Osteoblast (primary cell): ENCODE measurements at places on chromosomes 4 and X. TPM values are rescaled to one million over a fixed set of nuclear protein-coding genes. Genes with fewer than 3 reads are reported as not detected.

DNA sequence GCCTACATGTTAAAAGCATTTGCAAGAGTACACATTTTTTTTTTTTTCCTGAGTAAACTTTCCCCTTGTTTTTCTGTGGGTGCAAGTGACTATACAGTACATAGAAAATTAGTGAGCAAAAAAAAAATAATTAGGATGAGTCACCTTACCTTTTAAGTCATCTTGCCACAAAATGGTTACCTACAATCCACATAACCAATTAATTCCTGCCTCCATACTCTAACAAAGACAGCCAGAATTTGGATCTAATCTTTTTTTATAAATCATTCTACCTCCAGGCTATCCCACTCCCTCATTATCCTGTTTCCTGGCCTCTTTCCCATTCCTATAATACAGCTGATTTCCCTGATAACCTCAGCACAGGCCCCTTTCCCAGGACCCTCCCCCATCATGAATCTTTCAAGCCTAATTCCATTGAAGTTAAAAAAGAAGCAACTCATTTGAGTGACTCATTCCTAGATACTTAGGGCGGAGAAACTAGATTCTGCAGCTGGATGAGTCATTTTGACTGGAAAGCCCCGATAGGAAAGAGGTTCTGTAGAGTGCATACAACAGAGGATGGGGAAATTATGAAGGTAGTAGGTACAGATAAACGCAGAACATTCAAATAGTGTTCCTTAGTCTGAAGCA, 128.2 kb downstream of the C4orf51 start:
- peak; percentile 72 for DNase-seq
- H3K27me3 ChIP-seq: no peaks in the 10 kb centered on the region
- H3K4me3 ChIP-seq: no peak overlapping the region
- peaks cover 41% of the 10 kb centered on the region for H3K4me1 ChIP-seq
- H3K27ac ChIP-seq: peak overlapping the region; percentile 86

Gene ASMT
- 0.36 TPM in 1 of 2 replicates, not detected in the other for total RNA-seq

GRCh38 chr4:31125496-31125895, 405.3 kb downstream of the PCDH7 start:
- H3K4me1 ChIP-seq: no peaks in the 10 kb centered on the region
- H3K27ac ChIP-seq: no peak overlapping the region
- no peaks in the 10 kb centered on the region for H3K27me3 ChIP-seq
- no peaks in the 10 kb centered on the region for H3K36me3 ChIP-seq

- no peak overlapping the region for H3K4me3 ChIP-seq
- peak overlapping the region; percentile 90 for H3K27ac ChIP-seq
- no peaks in the 10 kb centered on the region for H3K27me3 ChIP-seq
- no peak for DNase-seq
- peaks cover 20% of the 10 kb centered on the region for H3K4me1 ChIP-seq
Observed at GRCh38 chrX:13110433-13111324, 66.3 kb upstream of the FAM9C start.

Gene PCDH11X
- under 0.01 TPM in 1 of 2 replicates, not detected in the other for total RNA-seq

DNA sequence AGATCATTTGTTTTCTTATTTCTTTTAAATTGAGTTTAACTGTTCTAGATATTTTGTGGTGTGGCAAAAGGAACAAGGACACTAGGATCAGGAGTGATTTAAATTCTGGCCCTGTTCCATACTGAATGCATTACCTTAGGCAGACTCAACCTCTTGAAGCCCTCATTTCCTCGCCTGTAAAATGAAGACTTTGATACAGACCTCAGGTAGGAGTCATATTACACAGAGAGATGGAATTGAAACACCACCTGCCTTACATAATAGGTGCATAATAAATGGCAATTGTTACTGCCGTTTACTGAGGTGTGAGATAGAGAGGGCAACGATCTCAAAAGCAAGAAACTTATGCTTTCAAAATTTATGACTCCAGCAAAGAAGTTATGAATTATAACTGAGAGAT, 28.2 kb upstream of the RASSF6 start:
- H3K36me3 ChIP-seq: no peaks in the 10 kb centered on the region
- no peak overlapping the region for H3K4me3 ChIP-seq
- no peaks in the 10 kb centered on the region for H3K4me1 ChIP-seq
- no peak for DNase-seq
- H3K27me3 ChIP-seq: no peaks in the 10 kb centered on the region

Gene TNIP2
- 37.7 and 44.9 TPM in 2 replicates for total RNA-seq

- no peak overlapping the region for H3K4me3 ChIP-seq
- H3K36me3 ChIP-seq: peaks cover 4% of the 10 kb centered on the region
- H3K27me3 ChIP-seq: no peaks in the 10 kb centered on the region
- no peak for DNase-seq
- H3K27ac ChIP-seq: no peak overlapping the region
- peaks cover 25% of the 10 kb centered on the region for H3K4me1 ChIP-seq
Observed at GRCh38 chr4:76641758-76642157, 206.7 kb downstream of the SHROOM3 start.

Gene TLL1
- 0.29 and 0.36 TPM in 2 replicates for total RNA-seq

DNA sequence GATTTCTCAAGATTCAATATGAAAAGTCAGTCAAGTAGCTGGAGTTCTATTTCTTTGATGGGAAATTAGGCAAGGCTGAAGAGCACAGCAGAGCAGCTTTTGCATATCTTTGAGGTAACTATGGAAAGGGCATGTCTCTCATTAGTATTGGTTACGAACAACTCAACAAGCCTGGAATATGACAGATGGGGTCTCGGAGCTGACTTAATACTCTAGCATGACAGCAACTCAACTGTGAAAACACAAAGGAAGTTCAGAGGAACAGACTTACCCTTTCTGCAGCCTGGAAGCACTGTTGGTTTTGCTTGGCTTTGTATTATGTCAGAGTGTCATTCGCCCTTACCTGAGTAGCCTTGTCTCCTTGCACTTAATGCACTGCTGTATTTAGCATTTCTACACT, 79.9 kb upstream of the AADAT start:
- no peak overlapping the region for H3K4me3 ChIP-seq
- no peaks in the 10 kb centered on the region for H3K4me1 ChIP-seq
- H3K27ac ChIP-seq: no peak overlapping the region
- H3K36me3 ChIP-seq: no peaks in the 10 kb centered on the region

Gene TBX22
- not detected in 2 replicates for total RNA-seq

DNA sequence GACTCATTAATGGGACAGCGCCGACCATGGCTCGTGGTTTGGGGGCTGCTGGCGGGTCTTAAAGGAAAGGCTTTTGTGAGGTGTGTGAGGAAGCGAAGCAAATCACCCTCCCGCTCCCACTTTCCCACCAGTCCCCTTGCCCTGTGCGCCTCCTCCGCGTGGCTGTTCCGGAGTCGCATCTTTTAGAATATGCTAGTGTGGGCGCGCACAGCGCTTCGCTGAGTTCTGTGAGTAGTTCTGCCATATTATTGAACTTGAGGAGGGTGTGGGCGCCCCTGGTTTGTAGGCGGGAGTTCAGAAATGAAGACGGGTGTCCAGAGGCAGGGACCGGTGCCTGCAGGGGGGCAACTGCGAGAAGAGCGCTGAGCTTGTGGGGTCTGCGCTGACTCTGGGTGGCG, 49.1 kb downstream of the ZNF141 start:
- no peaks in the 10 kb centered on the region for H3K36me3 ChIP-seq
- DNase-seq: no peak
- no peaks in the 10 kb centered on the region for H3K27me3 ChIP-seq
- H3K27ac ChIP-seq: no peak overlapping the region

Gene SMIM31
- not detected in 2 replicates for total RNA-seq

Gene NEK1
- total RNA-seq: 9.8 and 15.3 TPM in 2 replicates

Gene EDA2R
- 13.4 and 17.1 TPM in 2 replicates for total RNA-seq

GRCh38 chr4:165945991-165946390, 73.0 kb downstream of the TLL1 start:
- H3K4me1 ChIP-seq: no peaks in the 10 kb centered on the region
- H3K4me3 ChIP-seq: no peak overlapping the region
- H3K36me3 ChIP-seq: no peaks in the 10 kb centered on the region
- no peak overlapping the region for H3K27ac ChIP-seq
- H3K27me3 ChIP-seq: no peaks in the 10 kb centered on the region
- no peak for DNase-seq

GRCh38 chr4:47814618-47815295, 23.1 kb downstream of the CORIN start:
- no peak overlapping the region for H3K27ac ChIP-seq
- DNase-seq: no peak
- H3K4me3 ChIP-seq: no peak overlapping the region
- H3K36me3 ChIP-seq: no peaks in the 10 kb centered on the region
- H3K27me3 ChIP-seq: peaks cover 8% of the 10 kb centered on the region

Gene CENPI
- 4.3 and 4.4 TPM in 2 replicates for total RNA-seq

DNA sequence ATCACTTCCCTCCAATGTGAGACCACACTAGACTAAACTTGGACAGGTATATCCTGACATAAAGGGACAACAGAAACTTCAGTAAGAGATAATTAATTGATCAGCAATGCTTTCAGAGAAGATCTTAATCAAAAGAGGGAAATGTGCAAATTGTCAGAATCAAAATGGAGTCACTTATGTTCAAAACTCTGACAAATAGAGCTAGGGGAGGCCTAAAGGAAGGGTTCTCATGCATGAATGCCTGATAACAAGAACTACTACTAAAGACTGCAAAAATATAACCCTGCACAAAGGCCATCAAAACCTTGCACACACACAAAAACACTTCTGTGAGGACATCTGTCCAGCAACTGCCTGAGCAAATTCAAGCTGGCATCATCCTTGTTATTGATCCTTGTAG, 637.5 kb upstream of the INTU start:
- no peak for DNase-seq
- no peaks in the 10 kb centered on the region for H3K27me3 ChIP-seq
- H3K4me3 ChIP-seq: no peak overlapping the region
- H3K36me3 ChIP-seq: no peaks in the 10 kb centered on the region
- H3K4me1 ChIP-seq: no peaks in the 10 kb centered on the region

GRCh38 chr4:15542760-15543159, 73.1 kb downstream of the CC2D2A start:
- H3K27me3 ChIP-seq: no peaks in the 10 kb centered on the region
- no peak overlapping the region for H3K4me3 ChIP-seq
- H3K36me3 ChIP-seq: no peaks in the 10 kb centered on the region
- H3K4me1 ChIP-seq: no peaks in the 10 kb centered on the region
- no peak overlapping the region for H3K27ac ChIP-seq

Gene NOA1
- 30.4 and 32.9 TPM in 2 replicates for total RNA-seq

- no peak for DNase-seq
- no peak overlapping the region for H3K4me3 ChIP-seq
- no peaks in the 10 kb centered on the region for H3K36me3 ChIP-seq
- H3K27ac ChIP-seq: no peak overlapping the region
- H3K27me3 ChIP-seq: no peaks in the 10 kb centered on the region
Observed at GRCh38 chr4:2141762-2142451, 82.8 kb downstream of the NAT8L start.

DNA sequence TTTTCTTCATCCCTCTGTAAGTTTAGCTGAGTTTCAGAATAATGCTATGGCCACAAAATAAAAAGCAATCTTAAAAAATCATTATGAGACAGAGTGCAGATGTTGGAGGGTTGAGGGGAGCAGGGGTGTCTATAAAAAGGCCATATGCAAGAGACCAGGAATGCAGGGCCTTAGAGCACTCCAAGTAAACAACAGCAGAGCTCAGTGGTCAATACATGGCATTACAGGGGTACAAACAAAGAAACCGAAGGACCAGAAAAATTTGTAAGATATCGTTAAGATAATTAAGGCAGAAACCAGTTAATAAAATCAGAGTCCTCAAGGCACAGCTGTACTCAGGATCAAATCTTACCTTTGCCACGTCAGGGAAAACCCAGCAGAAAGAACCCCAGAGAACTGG, 28.4 kb upstream of the NDST3 start:
- no peaks in the 10 kb centered on the region for H3K36me3 ChIP-seq
- H3K4me1 ChIP-seq: no peaks in the 10 kb centered on the region
- H3K27ac ChIP-seq: no peak overlapping the region
- no peak overlapping the region for H3K4me3 ChIP-seq
- DNase-seq: no peak
- no peaks in the 10 kb centered on the region for H3K27me3 ChIP-seq
